Activated T-cell treated with anti-CD3 and anti-CD28 coated beads for 24 hours (primary cell): ENCODE measurements at places on chromosomes 3 and 15.

GRCh38 chr15:66931768-66932633, 133.4 kb upstream of the SMAD3 start:
- no peak for DNase-seq

- DNase-seq = no peak
Observed at GRCh38 chr3:119683421-119683820, 6.2 kb upstream of the COX17 start.

DNA sequence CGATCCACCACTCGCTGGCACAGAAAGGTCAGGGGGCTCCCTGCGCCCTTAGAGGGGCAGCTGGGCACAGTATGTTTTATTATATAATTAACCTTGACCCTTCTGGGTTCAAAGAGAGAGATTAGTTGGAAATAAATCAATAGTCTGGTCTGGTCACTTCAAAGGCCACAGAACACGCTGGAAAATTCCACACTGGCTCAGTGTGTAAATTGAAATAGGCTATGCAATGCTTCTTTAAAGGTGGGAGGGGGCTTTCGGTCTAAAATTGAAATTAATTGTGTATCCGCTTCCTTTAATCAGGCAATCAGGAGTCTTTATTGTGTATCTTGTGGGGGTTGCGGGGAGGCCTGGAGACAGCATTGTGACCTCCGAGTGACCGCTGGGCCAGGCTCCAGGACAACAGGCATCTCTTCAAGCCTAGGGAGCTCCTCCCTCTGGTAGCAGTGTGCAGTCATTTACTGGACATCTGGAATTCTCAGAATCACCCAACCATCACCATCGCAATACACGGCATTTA, 8.0 kb downstream of the RNU5B-1 start:
- no peak for DNase-seq

- DNase-seq = no peak
Observed at GRCh38 chr15:66592505-66593218, 26.9 kb upstream of the LCTL start.

GRCh38 chr3:127962937-127963336, 47.9 kb downstream of the KBTBD12 start:
- DNase-seq = no peak

GRCh38 chr3:59946401-59946800, 896.6 kb upstream of the CFAP20DC start:
- DNase-seq = no peak

GRCh38 chr3:53354945-53355498, 7.7 kb upstream of the DCP1A start:
- DNase-seq = no peak

- DNase-seq = no peak
Observed at GRCh38 chr3:14452740-14453710, 50.6 kb downstream of the SLC6A6 start.

DNA sequence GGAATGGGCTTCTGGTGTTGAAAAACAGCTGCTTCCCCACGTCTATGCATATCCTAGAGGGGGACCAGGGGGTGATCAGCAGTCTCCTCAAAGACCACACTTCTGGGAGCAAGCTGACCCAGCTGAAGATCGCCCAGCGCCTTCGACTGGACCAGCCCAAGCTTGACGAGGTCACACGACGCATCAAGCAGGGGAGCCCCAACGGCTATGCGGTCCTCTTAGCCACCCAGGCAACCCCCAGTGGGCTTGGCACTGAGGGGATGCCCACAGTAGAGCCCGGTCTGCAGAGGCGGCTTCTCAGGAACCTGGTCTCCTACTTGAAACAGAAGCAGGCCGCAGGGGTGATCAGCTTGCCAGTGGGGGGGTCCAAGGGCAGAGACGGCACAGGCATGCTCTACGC, 2.5 kb downstream of the RBM15B start:
- DNase-seq = no peak
